Osteocyte (in vitro differentiated cells): ENCODE measurements at places on chromosomes 3 and 15. TPM values are rescaled to one million over a fixed set of nuclear protein-coding genes. Genes with fewer than 3 reads are reported as not detected.

GRCh38 chr3:106765342-106765741 lies 611.9 kb upstream of the CCDC54 start:
- DNase-seq = no peak
- peaks cover 10% of the 10 kb centered on the region for H3K4me1 ChIP-seq
- no peak overlapping the region for H3K27ac ChIP-seq
- no peaks in the 10 kb centered on the region for H3K36me3 ChIP-seq

DNA sequence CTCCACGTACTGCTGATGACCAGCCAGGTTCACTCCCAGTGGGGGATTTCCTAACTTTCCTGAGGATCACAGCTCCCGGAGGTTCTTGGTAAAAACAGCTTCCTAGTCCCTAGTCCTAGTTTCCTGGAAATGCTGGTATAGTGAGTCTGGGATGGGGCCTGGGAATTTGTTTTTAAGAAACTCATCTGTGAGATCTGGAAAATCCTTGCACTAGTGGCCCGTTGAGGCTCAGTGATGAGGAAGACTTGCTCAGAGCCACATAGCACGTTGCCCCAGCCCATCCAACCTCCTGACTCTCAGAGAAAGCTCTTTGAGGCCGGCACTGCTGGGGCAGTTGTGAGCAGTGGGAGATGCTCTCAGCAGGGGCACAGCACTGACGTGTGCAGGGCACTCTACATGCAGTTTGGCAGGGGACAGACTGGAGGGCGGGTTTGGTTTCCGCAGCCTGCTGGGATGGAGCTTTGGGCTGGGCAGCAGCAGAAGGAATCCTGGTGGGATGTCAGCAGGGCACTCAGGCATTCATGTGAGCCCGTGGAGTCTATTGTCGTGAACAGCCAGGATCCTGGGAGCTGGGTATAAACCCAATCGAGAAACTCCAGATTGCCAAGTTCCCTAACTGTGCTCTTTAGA lies 31.6 kb downstream of the SAXO2 start:
- H3K27me3 ChIP-seq = peaks cover 14% of the 10 kb centered on the region
- H3K27ac ChIP-seq = no peak overlapping the region
- H3K36me3 ChIP-seq = no peaks in the 10 kb centered on the region
- no peak overlapping the region for H3K4me3 ChIP-seq

DNA sequence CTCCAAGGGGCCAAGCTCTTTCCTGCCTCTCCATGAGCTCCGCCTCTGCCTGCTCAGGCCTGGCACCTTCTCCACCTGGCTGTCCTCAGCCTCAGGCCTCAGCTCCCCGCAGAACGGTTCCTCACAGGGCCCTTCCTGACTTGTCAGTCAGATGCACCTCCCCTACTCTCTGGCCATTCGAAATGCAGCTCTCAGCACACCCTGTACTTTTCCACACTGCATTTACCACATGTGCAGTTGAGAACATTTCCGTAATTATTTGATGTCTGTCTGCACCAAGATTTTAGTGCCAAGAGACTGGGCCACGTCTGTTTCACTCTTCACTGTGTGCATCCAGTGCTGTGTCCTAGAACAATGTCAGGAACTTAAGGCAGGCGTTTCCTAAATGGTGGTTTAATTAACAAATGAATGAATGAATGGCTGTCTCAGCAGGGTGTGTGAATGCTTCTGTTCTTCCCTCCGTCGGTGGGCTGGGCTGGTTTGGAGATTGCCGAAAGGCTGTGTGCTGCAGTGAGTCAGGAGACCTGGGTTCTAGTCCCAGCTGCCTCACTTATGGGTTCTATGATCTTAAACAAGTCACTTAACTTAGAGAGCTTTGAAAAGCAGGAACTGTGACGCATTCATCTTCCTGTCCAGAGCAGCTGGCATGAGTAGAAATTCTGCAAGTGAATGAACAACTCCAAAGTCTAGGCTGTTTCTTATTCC lies 5.4 kb downstream of the MUC4 start:
- no peaks in the 10 kb centered on the region for H3K36me3 ChIP-seq
- peaks cover 44% of the 10 kb centered on the region for H3K27me3 ChIP-seq
- no peak overlapping the region for H3K27ac ChIP-seq
- H3K4me1 ChIP-seq = peaks cover 5% of the 10 kb centered on the region
- no peak for DNase-seq

GRCh38 chr3:133884887-133885711 lies 10.6 kb downstream of the RAB6B start:
- no peak overlapping the region for H3K4me3 ChIP-seq
- no peaks in the 10 kb centered on the region for H3K4me1 ChIP-seq
- DNase-seq = peak; percentile 63
- H3K27ac ChIP-seq = no peak overlapping the region
- H3K27me3 ChIP-seq = no peaks in the 10 kb centered on the region

GRCh38 chr3:112140584-112140983 lies 7.5 kb upstream of the GCSAM start:
- H3K36me3 ChIP-seq = no peaks in the 10 kb centered on the region
- H3K4me3 ChIP-seq = no peak overlapping the region
- H3K27me3 ChIP-seq = peaks cover 38% of the 10 kb centered on the region
- DNase-seq = no peak

- H3K36me3 ChIP-seq = peaks cover 12% of the 10 kb centered on the region
- no peak overlapping the region for H3K4me3 ChIP-seq
- no peak overlapping the region for H3K27ac ChIP-seq
- peaks cover 3% of the 10 kb centered on the region for H3K4me1 ChIP-seq
Measured at GRCh38 chr3:17386432-17386831, 356.0 kb downstream of the TBC1D5 start.

SLC2A2 gene
- not detected in 2 replicates for total RNA-seq

GRCh38 chr3:72746430-72747411 lies 101.5 kb downstream of the SHQ1 start:
- no peak for DNase-seq
- no peaks in the 10 kb centered on the region for H3K36me3 ChIP-seq
- H3K27me3 ChIP-seq = no peaks in the 10 kb centered on the region

RTP3 gene
- total RNA-seq = not detected in 2 replicates

- H3K4me3 ChIP-seq = no peak overlapping the region
- H3K36me3 ChIP-seq = peaks cover 65% of the 10 kb centered on the region
- H3K4me1 ChIP-seq = no peaks in the 10 kb centered on the region
- no peaks in the 10 kb centered on the region for H3K27me3 ChIP-seq
- no peak overlapping the region for H3K27ac ChIP-seq
- no peak for DNase-seq
Measured at GRCh38 chr3:37297459-37297858, 123.1 kb upstream of the LRRFIP2 start.

DNA sequence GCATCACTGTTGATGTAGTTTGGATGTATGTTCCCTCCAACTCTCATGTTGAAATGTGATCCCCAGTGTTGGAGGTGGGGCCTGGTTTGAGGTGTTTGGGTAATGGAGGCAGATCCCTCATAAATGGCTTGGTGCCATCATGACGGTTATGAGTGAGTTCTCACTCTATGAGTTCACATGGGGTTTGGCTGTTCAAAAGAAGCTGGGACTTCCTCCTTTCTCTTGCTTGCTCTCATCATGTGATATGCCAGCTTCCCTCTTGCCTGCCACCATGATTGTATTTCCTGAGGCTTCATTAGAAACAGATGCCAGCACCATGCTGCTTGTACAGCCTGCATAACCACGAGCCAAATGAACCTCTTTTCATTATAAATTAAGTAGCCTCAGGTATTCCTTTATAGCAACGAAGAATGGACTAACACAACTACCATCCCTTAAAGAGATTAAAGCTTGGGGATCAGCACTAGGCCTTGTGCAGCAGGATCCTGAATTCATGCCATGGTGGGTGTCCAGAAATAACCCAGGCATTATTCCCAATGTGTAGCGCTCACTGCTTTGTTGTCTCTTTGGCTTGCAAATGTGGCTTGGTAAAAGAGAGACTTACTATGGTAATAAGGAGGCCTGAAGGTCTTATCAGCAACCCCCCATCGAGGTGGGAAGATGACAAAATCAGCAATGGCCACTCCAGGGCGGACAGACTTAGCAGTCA lies 41.9 kb downstream of the NDUFB4 start:
- no peak for DNase-seq
- no peak overlapping the region for H3K4me3 ChIP-seq
- peaks cover 1% of the 10 kb centered on the region for H3K4me1 ChIP-seq
- no peaks in the 10 kb centered on the region for H3K27me3 ChIP-seq

- no peaks in the 10 kb centered on the region for H3K36me3 ChIP-seq
- no peak overlapping the region for H3K27ac ChIP-seq
- DNase-seq = no peak
- H3K27me3 ChIP-seq = peaks cover 16% of the 10 kb centered on the region
- no peak overlapping the region for H3K4me3 ChIP-seq
Measured at GRCh38 chr3:50274371-50275104, 4.3 kb upstream of the LSMEM2 start.

DNA sequence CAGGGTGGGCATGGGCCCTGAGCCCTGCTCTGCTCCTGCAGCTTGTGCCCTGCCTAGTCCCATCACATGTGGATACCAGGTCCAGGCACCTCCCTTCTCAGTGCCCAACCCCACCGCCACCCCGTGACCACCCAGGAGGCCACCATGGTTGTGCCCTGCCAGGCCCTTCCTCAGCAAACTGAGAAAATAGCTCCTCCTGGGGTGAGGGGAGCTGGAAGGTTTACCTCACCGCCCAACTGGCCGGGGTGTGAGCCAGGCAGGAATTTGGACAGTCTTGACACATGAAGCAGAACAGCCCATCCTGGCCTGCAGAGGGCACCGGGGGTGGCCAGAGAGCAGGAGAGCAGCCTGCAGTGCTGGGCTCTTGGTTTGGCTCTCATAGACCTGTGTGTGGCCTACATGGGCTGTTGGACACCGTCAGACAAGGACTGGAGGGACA lies 11.4 kb upstream of the C3orf22 start:
- H3K27ac ChIP-seq = no peak overlapping the region
- no peak for DNase-seq
- H3K27me3 ChIP-seq = peaks cover 39% of the 10 kb centered on the region
- no peak overlapping the region for H3K4me3 ChIP-seq
- H3K4me1 ChIP-seq = no peaks in the 10 kb centered on the region

GRCh38 chr15:67025719-67026609 lies 39.4 kb upstream of the SMAD3 start:
- H3K27me3 ChIP-seq = no peaks in the 10 kb centered on the region
